ENCODE measurements at places on chromosomes 3 and 15. TPM values are rescaled to one million over a fixed set of nuclear protein-coding genes. Genes with fewer than 3 reads are reported as not detected.

The FMN1 gene
- total RNA-seq = 2.9 TPM

The LHFPL4 gene
- 20.9 TPM for total RNA-seq

The TM4SF4 gene
- total RNA-seq = not detected

The TFG gene
- total RNA-seq = 81.9 TPM

The AADAC gene
- not detected for total RNA-seq

The PLA2G4E gene
- total RNA-seq = not detected

The PAK6 gene
- 9.4 TPM for total RNA-seq

The GHSR gene
- total RNA-seq = not detected

The LMAN1L gene
- not detected for total RNA-seq

Measured in H1 (cell line).